H9 (cell line): ENCODE measurements at places on chromosomes 11 and 22. TPM values are rescaled to one million over a fixed set of nuclear protein-coding genes. Genes with fewer than 3 reads are reported as not detected.

LDHA gene
- total RNA-seq = 717 and 720 TPM in 2 replicates

APOL5 gene
- total RNA-seq = not detected in 2 replicates

SYT7 gene
- 7.0 and 8.8 TPM in 2 replicates for total RNA-seq

GRCh38 chr11:86150847-86151173, 81.9 kb upstream of the PICALM start:
- H3K4me1 ChIP-seq = peaks cover 4% of the 10 kb centered on the region; the same call in 1 of the 2 replicates
- H3K27ac ChIP-seq = no peak overlapping the region
- no peaks in the 10 kb centered on the region for H3K27me3 ChIP-seq

- H3K36me3 ChIP-seq = peaks cover 3% of the 10 kb centered on the region; the same call in 2 of the 3 replicates
- H3K27ac ChIP-seq = no peak overlapping the region
- H3K4me1 ChIP-seq = peaks cover 14% of the 10 kb centered on the region; the same call in 1 of the 2 replicates
- DNase-seq = peak; percentile 53
- H3K27me3 ChIP-seq = no peaks in the 10 kb centered on the region
These were observed 152.7 kb downstream of the ADAMTS15 start for GRCh38 chr11:130601141-130601540.

- no peak for DNase-seq
- H3K4me1 ChIP-seq = no peaks in the 10 kb centered on the region
- no peak overlapping the region for H3K27ac ChIP-seq
- H3K4me3 ChIP-seq = no peak overlapping the region
- H3K27me3 ChIP-seq = no peaks in the 10 kb centered on the region
- peaks cover 84% of the 10 kb centered on the region for H3K36me3 ChIP-seq
These were observed 28.7 kb downstream of the MIF start for GRCh38 chr22:23922921-23923320.

DNA sequence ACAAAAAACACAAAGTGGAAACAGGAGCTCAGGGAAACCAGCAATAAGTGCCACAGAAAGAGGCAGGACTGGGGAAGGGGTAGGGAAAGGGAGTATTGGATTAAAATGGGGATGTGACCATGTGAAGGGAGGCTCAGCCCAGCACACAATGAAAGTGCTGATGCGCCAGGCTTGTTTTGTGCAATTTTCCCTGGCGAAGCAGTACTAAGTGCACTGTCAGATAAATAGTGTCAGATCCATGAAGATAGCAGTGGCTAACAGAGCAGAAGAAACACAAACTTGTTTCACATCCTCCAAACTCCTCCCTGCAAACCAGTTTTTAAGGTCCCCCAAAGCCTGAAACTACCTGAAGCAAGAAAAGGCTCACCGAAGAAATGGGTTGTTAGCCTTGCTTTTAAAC, 50.7 kb upstream of the RAPSN start:
- H3K4me3 ChIP-seq = no peak overlapping the region
- peaks cover 3% of the 10 kb centered on the region; the same call in 1 of the 2 replicates for H3K4me1 ChIP-seq
- no peak for DNase-seq
- H3K27me3 ChIP-seq = no peaks in the 10 kb centered on the region

GRCh38 chr11:2732940-2733628, 33.3 kb upstream of the KCNQ1OT1 start:
- H3K27ac ChIP-seq = no peak overlapping the region
- H3K27me3 ChIP-seq = no peaks in the 10 kb centered on the region; the same call in 1 of the 2 replicates
- H3K36me3 ChIP-seq = no peaks in the 10 kb centered on the region; the same call in 2 of the 3 replicates
